ENCODE measurements at places on chromosomes 2 and 18.

GRCh38 chr2:138502255-138503086, 901 bp downstream of the SPOPL start:
- DNase-seq, result no peak

DNA sequence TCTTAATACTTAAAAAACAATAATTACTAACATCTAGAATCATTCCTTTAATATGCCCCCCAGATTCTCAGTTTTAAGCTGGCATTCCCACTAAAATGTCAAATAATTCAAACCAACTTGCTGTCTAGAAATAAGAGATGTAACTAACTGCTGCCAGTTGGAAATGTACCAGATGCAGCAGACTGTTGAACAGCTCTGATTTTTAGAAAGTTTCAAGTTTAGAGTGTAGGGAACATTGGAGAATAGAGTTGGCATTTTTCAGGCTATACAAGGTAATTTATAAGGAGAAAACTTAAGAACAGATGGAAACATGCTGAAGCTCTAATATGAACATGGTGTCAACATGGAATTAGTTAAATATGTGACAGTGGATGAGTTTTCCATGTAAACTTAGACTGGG, 101.4 kb downstream of the PTRHD1 start:
- no peak for DNase-seq

DNA sequence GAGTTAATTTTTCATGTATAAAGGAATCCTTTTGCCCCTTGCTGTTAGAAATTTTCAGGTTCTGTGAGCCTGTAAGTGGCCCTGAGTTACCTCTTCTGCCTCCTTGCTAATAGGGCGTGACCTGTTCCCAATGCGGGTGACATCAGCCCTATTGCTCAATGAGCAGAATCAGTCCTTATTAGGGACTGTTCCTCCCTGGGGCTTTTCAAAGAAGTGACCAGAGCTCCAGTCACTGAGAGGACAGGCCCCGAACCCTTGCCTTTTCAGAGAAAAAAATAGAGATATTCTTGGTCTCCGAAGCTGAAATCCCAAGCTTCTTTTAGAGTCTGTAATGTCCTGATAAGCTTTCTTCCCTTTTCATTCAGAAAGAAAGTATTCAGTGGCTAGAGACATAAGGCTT, 8.2 kb upstream of the APOB start:
- DNase-seq, result no peak

GRCh38 chr18:34583895-34584294, 126.2 kb upstream of the DTNA start:
- DNase-seq, result no peak

- DNase-seq, result no peak
Measured at GRCh38 chr2:608297-608696, 68.9 kb downstream of the TMEM18 start.

DNA sequence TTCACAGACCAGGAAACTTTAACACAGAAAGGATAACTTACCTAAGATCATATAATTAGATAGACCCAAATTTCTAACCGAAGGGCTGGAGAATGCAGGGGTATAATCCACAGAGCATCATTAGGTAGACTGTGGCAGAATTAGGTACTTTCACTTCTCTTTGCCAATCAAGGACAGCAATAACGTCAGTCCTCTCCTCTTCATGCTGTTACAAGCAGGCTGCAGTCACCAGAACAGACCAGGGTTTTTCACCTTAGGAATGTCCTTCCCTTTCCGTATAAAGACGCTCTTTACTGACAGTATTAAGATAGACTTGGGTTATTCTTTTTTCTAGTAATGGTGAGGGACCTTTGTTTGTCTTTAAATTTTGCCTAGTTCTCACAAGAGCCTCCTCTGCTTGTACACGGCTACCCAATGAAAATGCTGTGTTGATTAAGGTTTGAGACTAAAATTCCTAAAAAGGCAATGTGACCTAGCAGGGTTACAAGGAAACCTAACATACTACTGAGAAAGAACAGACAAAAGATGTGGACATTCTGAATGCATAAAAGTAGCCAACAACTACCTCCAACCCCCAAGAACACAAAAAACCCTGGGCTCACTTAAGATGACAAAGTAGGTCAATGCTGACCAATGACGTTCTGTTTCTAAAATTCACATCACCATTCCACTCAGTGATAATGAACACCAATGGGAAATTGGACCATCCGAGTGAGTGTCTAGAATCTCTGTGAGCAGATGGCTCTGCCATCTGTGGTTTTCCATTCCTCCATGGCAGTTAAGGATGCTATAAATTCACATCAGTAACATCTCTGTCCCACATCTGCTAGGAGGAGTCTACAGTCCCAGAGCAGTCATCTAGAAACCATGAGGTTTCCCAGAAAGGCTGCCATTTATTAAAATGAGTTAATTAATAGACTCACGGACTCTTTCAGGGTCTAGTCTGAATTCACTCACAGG, 2.1 kb downstream of the PDIA6 start:
- DNase-seq, result no peak

Data from stimulated activated CD8-positive, alpha-beta memory T cell treated with anti-CD3 and anti-CD28 coated beads, Interleukin-7, amount 100 ng/mL, for 1 hour (primary cell).